ENCODE measurements at places on chromosomes 11 and 22.

- no peak for DNase-seq
Measured at GRCh38 chr22:40525250-40525884, 111.2 kb downstream of the MRTFA start.

DNA sequence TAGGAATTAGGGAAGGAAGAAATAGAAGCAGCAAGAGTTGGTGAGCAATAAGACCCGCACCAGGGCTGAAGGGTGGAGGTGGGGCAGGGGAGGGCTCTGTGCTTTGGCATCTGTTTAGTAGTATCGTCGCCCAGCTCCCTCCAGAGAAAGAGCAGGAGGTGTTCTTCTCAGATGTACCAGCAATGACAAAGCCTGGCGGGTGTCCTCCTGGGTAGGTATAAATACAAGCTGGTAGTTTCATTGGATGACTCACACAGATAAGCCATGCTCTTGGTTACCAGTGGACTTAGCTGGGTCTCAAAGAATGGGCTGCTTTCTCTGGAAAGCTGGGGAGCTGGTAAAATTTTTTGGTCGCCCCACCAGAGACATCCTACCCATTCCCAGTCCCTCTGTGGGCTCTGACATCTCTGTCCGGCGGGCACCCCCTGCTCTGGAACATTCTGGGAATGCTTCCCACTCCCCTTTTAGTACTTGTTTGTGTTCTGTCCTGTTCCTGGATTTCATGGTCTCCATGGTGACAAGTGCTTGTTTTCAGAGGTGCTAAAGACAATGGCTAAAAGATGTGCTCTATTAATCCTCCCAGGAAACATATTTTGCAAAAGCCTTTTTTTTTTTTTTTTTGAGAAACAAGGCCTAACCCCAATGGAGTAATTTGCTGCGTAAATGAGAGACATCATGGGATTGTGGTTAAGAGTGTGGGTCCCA lies 15.4 kb upstream of the TUBA8 start:
- no peak for DNase-seq

- DNase-seq = no peak
Measured at GRCh38 chr22:18042685-18043084, 18.3 kb upstream of the MICAL3 start.

GRCh38 chr22:48070760-48071159 lies 1308.3 kb downstream of the TBC1D22A start:
- DNase-seq = no peak

DNA sequence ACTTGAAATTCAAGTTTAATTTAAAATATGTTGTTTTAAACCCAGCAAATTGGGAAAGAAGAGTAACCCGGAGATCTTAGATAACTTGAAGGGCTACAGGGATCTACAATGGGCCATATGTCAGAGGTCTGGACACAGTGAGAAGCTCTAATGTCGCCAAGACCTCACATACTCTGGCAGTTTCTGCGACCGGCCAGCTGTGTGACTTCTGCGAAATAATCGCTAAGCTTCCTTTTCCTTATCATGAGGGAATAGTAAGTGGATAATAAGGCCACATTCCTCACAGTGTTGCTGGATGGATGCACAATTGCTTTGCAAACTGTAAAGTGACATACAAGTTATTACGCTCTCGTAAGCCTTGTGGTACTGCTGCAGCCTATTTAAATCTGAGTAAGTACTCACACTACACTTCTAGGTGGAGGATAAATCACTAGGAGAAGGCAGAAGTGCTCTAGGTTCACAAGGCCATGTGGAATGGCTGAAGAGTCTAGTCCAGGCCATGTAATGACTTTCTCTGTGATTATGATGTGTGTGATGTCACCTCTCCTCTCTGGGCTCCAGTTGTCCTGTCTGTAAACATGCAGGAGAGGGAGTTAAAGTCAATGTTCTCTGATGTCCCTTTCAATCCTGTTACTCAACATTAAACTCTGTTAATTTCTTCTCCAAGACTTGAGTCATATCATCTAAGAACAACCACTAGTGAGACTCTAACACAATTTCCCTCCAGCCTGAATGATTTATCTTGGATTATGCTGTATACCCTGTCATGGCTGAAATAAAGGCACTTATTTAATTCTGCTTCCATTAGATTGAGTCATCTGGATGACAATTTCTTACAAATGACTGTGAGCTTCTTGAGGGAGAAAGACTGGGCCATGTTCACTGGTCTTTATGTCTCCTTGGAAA lies 192.6 kb upstream of the NARS2 start:
- DNase-seq = no peak

DNA sequence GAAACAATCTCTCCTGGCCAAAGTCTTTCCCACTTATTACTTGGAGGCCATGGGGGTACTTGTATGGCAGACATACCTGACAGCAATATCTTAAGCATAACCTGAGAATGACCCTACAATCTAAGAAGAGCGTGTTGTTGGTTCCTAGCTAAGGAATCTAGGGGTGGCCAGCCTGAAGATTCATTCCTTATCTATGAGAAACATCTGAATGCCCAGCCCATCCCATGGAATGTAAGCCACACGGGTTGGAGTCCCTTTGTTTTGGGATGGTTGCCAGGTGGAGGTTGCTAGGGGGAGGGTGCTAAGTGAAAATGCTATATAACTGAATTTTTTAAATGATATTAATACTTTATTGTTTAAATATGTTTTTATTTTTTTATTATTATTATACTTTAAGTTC lies 725.0 kb downstream of the ETS1 start:
- DNase-seq = no peak

DNA sequence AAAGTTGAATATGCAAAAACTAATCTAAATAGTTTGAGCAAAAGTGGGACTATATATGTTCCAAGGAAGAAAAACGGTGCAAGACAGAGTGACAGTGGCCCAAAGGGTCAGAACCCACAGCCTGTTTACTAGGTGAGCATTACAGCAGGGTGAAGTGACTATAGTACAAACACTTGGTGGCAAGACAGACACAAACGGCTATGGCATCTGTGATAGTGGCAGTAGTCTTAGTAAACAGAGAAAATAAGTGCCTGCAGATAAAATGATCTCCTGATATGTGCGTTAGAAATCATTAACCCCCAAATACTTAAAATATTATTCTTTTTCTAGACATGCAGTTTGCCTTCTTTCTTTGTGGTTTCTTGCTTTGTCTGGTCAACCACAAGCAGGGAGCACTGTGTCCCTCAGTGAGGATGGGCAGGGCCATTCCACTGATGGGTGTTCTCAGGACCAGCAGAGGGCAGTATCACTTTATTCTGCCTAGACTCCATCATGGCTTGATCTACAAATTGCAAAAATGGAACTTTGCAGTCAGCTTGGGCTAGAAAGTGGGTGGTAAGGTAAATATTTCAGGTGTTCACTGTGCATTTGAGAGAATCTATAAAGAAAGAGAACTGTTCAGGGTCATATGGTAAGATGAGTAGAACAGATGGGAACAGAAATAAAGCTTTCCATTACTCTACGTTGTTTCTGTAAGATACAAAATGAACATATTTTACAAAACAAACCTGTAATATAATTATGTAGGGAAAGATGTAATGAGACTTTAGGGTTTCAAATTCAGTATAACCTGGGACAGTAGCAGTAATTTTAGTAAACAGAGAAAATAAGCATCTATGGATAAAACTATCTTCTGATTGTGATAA lies 198.2 kb downstream of the SWAP70 start:
- no peak for DNase-seq

DNA sequence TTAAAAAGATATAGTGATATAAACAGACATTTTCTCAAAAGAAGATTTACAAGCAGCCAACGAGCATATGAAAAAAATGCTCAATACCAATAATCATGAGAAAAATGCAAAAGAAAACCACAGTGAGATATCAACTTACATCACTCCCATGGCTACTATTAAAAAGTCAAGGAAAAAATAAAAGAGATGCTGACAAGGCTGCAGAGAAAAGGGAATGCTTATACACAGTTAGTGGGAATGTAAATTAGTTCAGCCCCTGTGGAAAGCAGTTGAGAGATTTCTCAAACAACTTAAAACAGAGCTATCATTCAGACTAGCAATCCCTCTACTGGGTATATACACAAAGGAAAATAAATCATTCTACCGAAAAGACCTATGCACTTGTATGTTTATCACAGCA lies 97.1 kb upstream of the CARD18 start:
- DNase-seq = no peak

DNA sequence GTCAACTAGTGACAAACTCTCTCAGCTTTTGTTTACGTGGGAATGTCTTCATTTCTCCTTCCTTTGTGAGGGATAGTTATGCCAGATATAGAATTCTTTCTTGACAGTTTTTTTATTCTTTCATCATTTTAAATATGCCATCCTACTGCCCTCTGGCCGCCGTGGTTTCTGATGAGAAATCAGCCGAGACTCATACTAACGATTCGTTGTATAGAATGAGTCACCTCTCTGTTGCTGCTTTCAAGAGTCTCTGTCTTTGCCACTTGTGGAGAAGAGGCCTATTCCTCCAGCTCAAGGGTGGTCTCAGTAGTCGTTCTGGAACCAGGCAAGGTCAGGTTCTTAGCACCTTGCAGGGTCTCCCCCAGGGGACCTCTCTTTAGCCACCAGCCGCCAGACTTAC lies 8.0 kb downstream of the MYO7A start:
- no peak for DNase-seq

- no peak for DNase-seq
Measured at GRCh38 chr11:119347242-119347641, 737 bp upstream of the MFRP start.

GRCh38 chr11:16924826-16925560 lies 89.2 kb downstream of the PLEKHA7 start:
- DNase-seq = no peak

- DNase-seq = no peak
Measured at GRCh38 chr22:27129266-27129665, 471.9 kb downstream of the MIAT start.

DNA sequence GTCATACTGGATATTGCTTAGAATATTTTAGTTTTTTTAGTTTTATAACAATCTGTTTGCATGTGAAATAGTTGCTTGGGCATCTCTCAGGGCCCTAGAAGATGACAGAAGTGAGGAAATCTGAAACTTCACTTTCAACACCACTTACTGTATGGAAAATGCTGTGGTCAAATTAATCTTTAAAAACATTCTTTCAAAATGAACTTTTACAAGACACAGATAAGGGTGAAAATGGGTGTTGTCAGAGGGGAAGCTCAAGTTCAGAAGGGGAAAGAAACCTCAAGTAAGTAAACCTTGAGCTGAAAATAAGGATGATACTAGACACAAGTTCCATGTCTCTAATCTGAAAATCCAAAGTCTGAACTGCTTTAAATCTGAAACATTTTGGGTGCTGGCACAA lies 1840.1 kb upstream of the RAG2 start:
- DNase-seq = no peak

DNA sequence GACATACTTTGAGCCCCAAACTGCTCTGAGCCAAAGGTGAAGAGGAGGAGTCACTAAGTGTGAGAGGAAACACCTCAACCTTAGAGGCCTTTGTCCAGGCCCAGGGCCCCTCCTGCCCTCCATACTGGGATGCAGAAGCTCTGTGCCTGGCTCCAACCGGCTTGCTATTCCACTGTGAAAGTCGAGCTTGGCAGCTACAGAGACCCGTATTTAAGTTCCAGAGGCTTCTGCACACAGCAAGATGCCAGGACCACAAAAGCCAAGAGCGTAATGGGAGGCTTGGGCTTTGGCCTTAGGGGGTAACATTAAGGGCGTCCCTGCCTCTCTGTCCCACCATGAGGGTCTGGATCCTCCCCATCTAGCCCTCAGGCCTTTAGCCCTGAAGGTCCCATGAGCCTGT lies 31.9 kb downstream of the DSCAML1 start:
- no peak for DNase-seq

DNA sequence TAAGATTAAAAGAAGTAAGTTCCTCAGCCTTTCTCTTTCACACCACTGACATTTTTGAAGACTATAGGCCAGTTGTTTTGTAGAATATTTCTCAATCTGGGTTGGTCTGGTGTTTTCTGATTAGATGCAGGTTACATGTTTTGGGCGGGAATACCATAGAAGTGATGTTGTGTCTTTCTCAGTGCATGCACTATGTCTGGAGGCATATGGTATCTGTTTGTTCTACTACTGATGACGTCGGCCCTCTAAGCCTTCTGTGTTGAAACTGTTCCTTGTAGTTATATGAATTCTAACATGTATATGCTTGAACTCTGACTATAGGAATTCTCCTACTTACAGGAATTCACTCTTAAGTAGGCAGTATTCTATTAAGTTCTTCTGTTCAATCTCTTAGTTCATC lies 21.6 kb downstream of the ZFTA start:
- no peak for DNase-seq

- no peak for DNase-seq
Measured at GRCh38 chr22:30290342-30291057, 1.2 kb upstream of the CASTOR1 start.

DNA sequence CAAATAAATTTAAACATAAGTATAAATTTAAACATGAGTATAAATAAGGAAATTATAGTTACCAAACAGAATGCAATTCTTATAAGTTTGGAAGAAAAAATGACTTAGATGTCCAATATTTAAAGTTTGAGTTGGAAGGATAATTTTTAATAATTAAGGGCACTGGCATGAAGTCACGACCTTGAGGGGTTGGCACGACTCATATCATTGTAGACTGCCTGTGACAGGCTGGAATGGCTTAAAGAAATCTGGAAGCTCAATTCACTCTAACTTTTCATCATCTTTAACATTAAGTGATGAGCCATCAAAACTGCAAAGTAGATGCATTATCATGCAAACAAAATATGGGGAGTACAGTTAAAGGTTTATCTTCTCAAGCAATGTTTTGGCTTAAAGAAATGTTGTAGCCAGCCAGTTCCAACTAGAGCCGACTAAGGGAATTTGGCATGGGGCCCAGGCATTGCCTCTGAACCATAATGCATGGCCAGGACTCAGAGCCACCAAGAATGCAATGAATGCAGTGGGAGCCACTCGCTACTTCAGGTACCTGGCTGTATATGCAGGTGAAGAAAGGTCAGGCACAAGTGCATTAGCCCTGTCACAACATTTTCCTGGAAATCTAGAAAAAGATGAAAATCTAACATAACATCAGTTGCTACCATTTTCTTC lies 33.4 kb downstream of the PGR start:
- no peak for DNase-seq

GRCh38 chr22:20198557-20199319 lies 47.9 kb upstream of the CCDC188 start:
- DNase-seq = no peak

DNA sequence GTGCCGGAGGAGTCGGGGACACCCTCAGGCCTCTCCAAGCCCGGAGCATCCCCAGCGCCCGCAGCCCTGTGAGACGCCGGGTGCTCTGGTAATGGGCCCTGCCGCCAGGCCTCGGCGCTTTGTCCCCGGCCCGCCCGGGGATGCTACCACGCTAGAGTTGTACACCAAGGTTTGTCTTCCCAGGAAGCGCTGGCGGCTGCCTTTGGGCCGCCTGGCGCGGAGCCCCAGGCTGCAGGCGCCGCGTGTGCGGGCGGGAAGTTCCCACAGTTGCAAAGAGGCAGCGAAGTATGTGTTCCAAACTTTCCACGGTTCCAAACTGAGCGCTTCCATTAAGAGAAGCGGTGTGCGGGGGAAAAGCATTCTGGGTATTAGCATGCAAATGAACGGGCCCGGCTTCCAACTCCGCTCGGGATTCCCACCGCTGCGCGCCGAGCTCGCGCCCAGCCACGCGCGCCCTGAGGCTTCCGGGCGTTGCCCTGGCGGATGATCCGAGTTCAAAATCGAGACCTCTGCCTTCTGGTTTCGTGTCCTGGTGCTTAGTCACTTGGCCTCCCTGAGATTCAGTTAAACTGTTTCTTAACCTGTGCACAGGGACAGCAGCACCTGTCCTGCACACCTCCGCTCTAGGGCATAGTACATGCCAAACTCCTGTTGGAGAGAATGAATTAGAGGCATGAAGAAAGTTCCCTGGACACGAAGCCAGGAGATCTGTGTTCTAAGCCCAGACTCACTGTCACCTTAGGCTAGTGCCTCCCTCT lies 1.3 kb upstream of the PATZ1 start:
- no peak for DNase-seq

Data from D721Med (cell line).